ENCODE measurements at places on chromosomes 2 and 18.

DNA sequence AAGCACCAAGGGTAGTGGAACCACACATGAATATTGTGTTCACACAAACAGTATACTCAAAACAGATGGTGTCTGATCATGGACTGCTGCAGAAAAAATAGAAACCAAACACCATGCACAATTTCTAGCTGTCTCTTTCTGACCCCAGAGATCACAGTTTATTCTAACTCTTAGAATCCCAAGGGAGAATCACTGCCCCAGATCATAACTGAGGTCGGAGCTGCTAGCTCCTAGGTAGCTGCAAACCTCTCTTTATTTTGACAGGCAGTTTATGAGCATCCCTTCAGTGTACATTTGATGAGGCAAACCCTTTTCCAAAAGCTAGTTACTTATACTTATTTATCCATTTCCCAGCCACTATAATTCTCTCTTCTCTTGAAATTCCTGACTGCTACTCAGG, 439.1 kb upstream of the HNMT start:
- DNase-seq, result no peak

- no peak for DNase-seq
These were observed 37.1 kb upstream of the DARS1 start for GRCh38 chr2:136022396-136023146.

- DNase-seq, result no peak
These were observed 41.6 kb upstream of the ACYP2 start for GRCh38 chr2:54073796-54074195.

GRCh38 chr2:28030600-28030999, 140.1 kb downstream of the BABAM2 start:
- no peak for DNase-seq

GRCh38 chr2:152648336-152648735, 68.9 kb downstream of the PRPF40A start:
- no peak for DNase-seq

DNA sequence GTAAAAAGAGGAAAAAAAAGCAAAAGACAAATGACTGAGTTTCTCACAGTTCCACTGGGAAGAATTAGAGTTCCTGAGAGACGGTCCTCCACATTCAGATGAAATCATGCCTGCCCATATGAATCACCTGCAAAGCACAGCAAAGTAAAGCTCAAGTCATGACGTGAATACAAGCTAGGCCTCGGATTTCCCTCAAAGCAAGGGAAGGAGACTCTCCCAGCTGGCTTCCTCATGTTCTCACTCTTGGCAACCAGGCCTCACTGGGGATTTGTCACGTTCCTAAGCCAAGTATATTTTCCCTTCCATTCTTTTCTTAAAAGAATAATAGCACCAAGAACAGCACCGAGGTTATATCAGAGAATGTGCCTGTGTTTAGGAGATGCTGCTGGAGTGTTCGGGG, 47.0 kb downstream of the CYP27C1 start:
- no peak for DNase-seq

- DNase-seq, result no peak
These were observed 49.0 kb upstream of the ATIC start for GRCh38 chr2:215262741-215263362.

DNA sequence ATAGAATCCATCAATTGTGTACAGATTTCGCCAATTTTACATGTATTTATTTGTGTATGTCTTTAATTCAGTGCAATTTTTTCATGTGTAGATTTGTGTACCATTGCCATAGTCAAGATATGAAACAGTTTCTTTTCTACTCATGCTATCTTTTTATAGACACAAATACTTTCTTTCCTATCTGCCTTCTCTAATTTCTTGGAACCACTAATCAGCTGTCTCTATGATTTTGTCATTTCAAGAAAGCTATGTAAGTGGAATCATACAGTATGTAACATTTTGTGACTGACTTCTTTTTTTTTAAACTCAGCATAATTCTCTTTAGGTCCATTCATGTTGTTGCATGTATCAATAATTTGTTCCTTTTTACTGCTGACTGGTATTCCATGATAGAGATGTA, 33.3 kb downstream of the KIAA1328 start:
- DNase-seq, result no peak

DNA sequence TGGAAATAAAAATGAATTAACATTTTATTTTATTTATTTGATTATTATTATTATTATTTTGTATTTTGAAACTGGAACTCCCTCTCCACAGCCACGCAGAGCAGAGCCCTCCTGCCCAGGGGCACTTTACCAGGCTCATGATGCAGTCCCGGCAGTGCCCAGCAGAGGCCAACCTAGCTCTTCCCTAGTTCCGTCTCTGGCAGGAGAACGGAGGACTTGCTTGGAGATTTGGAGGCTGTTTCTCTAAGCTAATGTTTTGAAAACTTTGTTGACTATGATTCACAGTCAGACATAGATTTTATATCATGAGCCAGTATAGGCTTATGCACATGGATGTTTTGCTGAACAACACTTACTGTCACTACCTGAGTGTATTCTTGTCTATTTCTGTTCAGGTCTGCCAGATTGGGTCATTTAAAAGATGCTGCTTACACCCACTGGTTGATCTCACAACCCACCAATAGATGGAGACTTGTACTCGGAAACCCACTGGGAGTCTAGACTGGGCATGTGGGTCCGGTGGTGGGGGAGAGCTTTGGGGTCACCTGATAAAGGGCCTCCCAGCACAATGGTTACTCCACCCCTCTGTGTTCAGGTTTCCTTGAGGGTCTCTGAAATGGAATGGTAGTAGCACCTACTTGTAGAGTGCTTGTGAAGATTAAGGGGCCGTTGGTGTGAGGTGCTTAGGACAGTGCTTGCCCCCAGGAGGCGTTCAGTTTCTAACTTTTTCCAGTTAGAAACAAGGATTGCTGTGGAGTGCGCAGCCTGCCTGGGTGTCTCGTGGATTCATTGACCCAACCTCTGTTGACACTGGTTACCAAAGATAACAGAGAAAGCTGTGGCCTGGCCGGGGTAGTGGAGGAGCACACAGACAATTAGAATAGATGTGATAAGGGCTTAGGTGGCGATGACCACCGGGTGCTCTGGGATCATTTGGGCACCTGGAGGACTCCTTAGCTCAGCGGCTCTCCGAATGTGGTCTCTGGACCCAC, 177.3 kb downstream of the HAUS1 start:
- no peak for DNase-seq

DNA sequence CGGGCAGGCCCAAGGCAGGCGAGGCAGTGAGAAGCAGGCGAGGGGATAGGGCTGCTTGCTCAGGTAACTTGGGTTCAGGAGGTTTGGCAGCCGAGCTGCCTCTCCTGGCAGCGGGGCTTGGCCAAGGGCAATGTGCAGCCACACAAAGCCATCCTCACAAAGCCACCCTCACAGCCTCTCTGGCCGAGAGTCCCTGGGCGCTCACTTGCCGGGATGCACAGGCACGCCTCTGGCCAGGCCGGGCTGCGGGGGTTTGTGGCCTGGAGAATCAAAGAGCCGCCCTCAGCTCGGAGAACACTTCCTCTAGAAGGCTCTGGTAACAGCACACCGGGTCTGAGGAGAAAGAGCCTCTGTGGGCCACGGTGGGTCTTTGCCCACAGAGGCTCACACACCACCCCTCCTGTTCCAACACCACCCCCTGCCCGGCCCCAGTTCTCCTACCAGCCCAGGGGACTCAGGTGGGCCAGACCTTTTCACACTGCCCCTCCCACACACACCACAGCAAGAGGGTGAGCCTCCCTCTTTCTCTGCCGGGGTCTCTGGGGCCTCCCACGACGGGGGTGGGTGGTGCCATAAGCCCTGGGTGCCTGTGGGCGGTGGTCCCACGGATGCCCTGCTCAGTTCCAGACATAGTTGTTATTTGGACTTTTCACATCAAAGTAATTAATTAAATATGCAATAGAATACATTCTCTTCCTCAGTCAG, 186.9 kb downstream of the ZFP36L2 start:
- DNase-seq, result no peak

GRCh38 chr2:43088143-43089073, 138.0 kb downstream of the ZFP36L2 start:
- DNase-seq, result no peak

GRCh38 chr2:151049746-151050145, 211.9 kb downstream of the RBM43 start:
- no peak for DNase-seq

DNA sequence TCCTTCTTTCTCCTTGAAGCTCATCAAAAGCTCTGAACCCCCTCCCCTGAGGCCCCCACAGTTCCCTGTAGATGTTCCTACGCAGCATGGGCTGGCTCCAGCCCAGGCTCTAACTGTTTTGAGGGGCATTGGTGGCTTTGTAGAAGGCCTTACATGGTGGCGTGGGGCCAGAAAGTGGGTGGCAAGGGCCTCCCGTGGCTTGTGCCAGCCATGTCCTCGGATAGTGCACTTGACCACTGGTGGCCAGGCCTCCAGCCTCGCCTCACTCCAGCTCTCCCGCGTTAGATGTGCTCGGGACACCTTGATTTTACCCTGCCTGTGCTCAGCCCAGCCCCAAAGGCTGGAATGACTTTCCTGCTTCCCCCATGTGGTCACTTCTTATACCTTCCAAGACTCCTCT, 92.9 kb downstream of the TWIST2 start:
- DNase-seq, result no peak

GRCh38 chr2:162915858-162916257, 77.3 kb upstream of the KCNH7 start:
- no peak for DNase-seq

Data from stimulated activated CD8-positive, alpha-beta memory T cell treated with anti-CD3 and anti-CD28 coated beads, Interleukin-4, amount 100 ng/mL, for 1 hour (primary cell).